ENCODE measurements at places on chromosomes 1 and 21.
A peak's percentile ranks its signal among the peaks of the same experiment; 100 is the strongest.

- DNase-seq, result no peak
Observed at GRCh38 chr1:170460414-170461155, 71.4 kb upstream of the GORAB start.

DNA sequence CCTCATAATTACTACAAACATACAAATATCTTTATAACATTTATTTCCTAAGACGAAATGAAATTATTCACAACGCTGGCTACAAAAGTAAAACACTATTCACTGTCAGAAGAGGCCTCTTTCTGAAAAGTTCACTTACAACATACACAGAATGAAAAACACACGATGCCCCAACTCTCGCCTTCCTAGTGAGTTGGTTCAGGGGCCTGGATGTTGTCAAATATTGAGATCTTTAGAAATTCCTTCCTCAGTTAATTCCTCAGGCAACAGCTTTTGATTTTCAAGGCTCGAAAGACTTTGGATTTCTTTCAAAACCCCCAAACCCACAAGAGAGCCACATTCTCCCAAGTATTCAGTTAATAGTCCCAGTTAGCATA lies 14.2 kb upstream of the KCNE1 start:
- DNase-seq, result no peak

DNA sequence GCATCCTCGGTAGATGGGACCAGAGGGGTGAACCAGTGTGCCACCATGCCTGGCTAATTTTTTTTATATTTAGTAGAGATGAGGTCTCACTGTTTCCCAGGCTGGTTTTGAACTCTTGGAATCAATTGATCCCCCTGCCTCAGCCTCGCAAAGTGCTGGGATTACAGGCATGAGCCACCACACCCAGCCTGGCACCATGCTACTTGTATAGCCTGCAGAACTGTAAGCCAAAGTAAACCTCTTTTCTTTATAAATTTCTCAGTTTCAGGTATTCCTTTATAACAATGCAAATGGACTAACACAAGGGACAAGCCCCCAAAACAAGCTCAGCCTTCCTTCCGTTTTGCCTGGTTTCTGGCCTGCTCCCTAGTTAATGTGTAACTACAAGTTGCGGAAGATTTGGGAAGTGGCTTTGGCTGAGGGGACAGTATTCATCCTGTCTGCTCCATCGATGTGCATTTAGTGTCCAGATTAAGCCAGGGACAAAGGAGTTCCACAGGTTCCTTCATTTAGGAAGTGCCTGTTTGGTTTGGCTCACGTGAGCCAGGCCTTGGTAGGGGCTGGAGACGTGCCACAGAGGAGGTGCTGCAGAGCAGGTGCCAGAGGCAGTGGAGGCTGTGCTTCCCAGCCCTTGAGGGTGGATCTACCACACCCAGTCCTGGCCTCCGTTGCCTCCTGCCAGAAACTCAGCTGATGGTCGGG lies 4.4 kb downstream of the AVPR1B start:
- DNase-seq, result no peak

- no peak for DNase-seq
Observed at GRCh38 chr1:110136911-110137310, 13.4 kb upstream of the SLC6A17 start.

DNA sequence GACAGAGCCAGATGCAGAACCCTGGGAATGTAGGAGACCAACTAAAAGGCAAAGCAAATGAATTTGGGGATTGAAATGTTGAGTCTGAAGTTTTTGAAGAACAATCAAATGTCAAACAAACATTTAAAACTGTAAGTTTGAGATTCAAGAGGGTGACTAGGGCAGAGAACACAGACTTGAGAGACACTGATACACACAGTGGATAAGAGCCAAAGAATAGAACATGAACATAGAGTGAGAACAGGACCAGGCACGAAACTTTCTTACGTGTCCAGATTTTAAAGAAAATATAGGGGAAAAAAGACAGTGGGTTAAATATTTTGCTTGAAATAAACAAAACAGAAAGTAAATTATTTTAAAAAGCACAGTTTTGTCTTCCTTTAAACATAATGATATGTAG lies 115.7 kb downstream of the DPYD start:
- DNase-seq, result no peak

DNA sequence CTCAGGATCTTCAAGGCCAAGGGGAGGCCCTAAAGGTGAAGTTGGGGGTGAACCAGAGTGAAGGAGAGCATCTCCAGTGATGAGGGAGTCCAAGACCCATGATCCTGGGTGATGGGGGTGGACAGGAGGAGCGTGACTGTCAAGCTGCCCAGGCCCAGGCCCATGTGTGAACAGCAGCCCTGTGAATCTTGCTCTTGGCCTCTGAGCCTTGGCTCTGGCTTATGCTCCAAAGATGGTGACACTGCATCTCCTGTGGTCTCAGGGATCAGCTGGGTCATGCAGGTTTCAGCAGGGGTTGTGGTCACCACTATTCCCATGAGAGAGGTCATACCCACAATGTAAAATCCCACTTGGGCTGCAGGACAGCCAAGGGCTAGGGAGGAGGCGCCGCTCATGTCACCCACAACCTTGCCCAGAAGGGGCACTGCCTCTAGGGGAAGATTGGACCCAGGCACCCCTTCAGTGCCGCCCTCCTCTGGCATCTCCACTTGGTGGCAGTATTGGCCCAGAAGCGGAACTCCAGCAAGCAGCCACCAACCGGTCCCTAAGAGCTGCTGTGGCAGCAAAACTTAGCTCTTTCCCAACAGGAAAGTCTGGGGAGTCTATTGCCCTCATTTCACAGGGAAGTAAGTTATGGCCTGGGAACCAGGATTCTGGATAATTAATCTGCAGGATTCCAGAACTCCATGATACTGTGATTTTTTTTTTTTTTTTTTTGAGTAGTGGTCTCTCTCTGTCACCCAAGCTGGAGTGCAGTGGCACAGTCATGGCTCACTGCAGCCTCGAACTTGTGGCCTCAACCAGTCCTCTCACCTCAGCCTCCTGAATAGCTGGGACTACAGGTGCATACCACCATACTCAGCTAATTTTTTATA lies 7.5 kb upstream of the WNT3A start:
- peak; percentile 70 for DNase-seq

DNA sequence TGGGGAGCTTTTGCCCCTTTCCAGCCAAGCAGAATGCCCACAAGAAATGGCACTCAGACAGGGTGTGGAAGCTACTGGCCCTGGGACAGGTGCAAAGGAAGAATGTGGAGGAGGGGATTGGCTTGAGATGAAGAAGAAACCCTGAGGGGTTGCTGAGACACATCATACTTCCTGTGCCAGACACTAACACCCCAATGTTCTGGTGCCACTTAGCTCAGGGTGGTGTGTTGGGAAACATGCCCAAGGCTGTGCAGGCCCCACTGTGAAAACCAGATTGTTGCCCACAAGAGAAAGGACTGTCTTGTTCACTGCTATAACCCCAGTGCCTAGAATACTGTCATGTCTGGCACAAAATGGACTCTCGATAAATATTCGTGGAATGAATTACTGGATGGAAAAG lies 9.9 kb upstream of the PAQR6 start:
- DNase-seq, result peak; percentile 57

DNA sequence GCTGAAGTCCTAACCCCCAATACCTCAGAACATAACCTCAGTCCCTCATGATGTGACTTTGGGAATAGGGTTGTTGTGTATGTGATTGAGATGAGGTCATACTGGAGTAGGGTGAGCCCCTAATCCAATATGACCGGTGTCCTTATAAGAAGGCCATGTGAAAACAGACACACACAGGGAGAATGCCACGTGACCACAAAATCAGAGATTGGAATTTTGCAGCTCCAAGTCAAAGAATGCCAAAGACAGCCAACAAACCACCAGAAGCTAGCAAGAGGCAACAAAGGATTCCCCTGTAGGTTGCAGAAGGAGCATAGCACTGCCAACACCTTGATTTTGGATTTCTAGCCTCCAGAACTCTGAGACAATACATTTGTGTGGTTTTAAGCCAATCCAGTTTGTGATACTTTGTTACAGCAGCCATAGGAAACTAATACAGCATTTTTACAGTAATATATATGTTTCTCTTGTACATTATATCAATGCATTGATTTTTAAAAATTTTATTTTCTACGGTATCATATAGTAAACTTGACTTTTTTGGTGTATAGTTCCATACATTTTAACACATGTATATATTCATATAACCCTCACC lies 5.4 kb downstream of the ZSWIM5 start:
- DNase-seq, result no peak

DNA sequence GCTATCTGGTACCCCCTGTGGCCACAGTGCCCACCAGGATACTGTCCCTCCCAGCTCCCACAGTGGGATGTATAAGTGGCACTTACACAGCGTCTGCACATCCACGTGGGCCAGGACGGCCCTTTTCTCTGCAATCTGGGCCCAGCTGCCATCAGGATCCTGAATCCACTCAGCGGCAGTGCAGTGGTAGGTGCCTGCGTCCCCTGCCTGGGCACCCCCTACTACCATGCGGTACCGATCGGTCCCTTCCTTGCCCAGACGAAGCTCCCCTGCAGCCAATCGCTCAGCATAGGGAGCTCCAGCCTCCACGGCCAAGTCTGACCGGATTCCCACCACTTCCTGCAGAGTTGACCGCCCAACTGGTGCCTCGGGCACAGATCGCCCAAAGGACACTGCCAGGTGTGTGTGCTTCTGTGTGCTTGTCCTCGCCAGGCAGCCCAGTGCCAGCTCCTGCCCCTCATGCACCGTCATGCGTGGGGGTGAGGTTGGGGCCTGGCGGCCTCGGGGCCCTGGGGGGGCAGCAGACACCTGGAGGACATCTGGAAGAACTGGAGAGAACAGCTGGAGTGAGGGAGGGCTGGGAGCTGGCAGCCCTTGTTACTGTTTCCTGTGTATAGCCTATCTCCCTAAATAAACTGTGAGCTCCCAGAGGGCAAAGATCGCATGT lies 4.7 kb downstream of the IGSF8 start:
- no peak for DNase-seq

- DNase-seq, result peak; percentile 19
Observed at GRCh38 chr1:21663951-21664805, 5.0 kb downstream of the RAP1GAP start.

GRCh38 chr1:165886983-165887382 lies 59.6 kb downstream of the UCK2 start:
- DNase-seq, result no peak

GRCh38 chr1:17564458-17565393 lies 25.2 kb downstream of the ARHGEF10L start:
- no peak for DNase-seq

DNA sequence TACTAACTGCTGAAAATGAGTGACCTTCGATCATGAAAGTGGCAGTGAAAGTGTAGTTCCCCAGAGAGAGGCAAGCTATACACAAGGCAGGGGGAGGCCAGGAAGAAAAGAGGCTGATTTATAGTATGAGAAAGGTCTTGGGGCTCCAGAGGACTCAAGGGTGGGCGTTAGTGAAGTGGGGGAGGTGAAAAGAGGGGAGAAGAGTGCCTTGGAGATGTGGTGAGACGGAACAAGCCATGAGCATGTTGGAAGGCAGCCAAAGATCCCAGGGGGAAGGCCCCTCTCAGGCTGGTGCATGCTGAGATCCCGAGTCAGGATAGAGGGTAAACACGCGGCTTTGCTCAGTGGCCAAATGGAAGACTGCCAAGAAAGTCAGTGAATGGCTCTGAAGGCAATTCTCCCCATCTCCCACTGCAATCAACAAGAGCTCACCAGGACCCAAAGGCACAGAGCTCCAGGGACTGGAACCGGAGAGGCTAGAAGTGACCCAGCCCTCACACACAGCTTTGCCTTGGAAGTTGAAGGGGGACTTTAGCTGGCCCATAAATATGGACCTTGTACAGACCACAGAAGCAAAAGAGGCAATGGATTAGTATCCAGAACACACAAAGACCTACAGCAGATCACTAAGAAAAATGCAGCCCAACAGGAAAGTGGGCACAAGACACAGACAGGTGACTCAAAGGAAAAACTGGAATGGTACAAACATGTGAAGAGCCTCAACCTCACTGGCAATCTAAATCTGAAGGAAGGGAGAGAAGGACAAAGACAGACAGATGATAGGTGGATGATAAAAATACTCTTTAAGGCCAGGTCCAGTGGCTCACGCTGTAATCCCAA lies 49.6 kb downstream of the HSF2BP start:
- DNase-seq, result no peak

DNA sequence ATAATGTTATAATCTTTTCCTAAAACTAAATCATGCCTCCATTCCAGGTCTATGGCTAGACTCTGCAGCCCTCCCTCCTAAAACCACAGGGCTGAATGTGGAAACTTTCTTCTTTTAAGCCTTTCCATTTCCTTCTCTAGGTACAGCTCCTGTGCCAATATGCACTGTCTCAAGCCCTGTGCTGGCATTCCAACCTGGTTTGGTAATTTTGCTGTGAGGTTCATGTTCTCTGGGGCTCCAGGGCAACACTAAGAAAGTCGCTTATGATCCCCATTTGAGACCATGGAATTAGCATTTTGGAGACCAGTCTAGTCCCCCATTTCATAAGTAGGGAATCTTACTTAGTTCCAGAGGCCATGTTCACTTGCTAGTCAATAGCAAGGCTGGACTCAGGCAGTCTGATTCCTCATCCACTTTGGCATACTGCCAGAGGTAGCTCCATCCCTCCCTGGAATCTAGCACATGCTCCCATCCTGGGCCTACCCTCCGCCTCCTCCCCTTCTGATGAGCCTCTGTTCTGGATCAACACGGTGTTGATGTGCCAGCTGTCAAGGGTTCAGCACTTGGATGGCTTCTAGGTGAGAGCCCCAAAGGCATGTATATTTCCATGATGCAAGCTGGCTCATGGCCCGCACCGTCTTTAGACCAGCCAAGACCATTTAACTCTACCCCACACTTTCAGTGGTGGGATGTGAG lies 36.5 kb downstream of the ZMYND12 start:
- DNase-seq, result no peak

GRCh38 chr1:175152006-175152652 lies 40.4 kb downstream of the KIAA0040 start:
- peak; percentile 12 for DNase-seq

DNA sequence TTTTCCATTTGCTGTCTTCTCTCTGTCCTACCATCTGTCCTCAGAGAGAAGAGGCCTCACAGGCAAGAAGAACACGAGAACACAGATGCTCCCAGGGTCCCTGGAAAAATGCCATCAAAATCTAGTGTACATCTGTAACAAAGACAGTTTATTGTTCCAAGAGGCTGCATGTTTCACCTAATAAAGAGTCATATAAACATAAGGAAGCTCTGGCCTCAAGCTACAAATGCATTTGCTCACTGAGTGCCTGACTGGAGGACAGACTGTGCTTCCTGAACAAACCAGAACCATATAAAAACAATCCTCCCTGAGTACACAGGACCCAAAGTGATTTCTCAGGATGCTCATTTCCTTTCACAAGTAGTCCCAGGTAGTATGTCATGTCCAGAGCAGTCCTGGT lies 76.3 kb upstream of the SLC44A3 start:
- no peak for DNase-seq

GRCh38 chr21:27505516-27505915 lies 538.6 kb upstream of the ADAMTS5 start:
- no peak for DNase-seq

All from GDM1 (cell line).